ENCODE measurements at places on chromosomes 5 and 9. TPM values are rescaled to one million over a fixed set of nuclear protein-coding genes. Genes with fewer than 3 reads are reported as not detected.

The GFI1B gene
- under 0.01 TPM for total RNA-seq

The BHMT2 gene
- 2.7 TPM for total RNA-seq

The SPAG8 gene
- not detected for total RNA-seq

The NMUR2 gene
- not detected for total RNA-seq

The QRFP gene
- total RNA-seq, result not detected

The IFNA13 gene
- total RNA-seq, result not detected

The RNF224 gene
- total RNA-seq, result not detected

The DNAH5 gene
- total RNA-seq, result 0.17 TPM

The MYORG gene
- 1.2 TPM for total RNA-seq

The OTP gene
- total RNA-seq, result not detected

The TSSK1B gene
- total RNA-seq, result not detected

The SLC36A2 gene
- total RNA-seq, result not detected

The ATG10 gene
- total RNA-seq, result 3.4 TPM

The NUTM2F gene
- total RNA-seq, result not detected

The PCDHGA2 gene
- total RNA-seq, result 0.86 TPM

The SLC25A2 gene
- 0.09 TPM for total RNA-seq

The RANBP3L gene
- 0.09 TPM for total RNA-seq

The SPEF2 gene
- 0.11 TPM for total RNA-seq

The KIF24 gene
- 0.86 TPM for total RNA-seq
